ENCODE measurements at places on chromosomes 7 and 10.
A peak's percentile ranks its signal among the peaks of the same experiment; 100 is the strongest.

- DNase-seq = no peak
These were observed 9.3 kb downstream of the CROT start for GRCh38 chr7:87354749-87355148.

GRCh38 chr7:124713086-124713485 is 52.5 kb downstream of the GPR37 start:
- no peak for DNase-seq

DNA sequence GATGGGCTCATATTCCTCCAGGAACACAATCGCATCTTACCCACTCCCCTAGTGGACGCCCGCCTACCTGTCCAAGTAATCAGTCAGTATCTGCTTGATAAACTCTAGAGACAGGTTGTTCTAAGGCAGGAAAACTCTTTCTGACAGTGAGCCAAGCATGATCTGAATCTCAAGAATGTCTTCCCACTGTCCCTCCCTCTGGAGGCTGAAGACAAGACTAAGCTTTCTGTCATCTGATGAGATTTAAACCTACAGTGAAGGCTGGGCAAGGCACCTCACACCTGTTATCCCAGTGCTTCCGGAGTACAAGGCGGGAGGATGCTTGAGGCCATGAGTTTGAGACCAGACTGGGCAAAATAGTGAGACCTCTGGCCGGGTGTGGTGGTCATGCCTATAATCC is 586.6 kb downstream of the GALNT17 start:
- no peak for DNase-seq

DNA sequence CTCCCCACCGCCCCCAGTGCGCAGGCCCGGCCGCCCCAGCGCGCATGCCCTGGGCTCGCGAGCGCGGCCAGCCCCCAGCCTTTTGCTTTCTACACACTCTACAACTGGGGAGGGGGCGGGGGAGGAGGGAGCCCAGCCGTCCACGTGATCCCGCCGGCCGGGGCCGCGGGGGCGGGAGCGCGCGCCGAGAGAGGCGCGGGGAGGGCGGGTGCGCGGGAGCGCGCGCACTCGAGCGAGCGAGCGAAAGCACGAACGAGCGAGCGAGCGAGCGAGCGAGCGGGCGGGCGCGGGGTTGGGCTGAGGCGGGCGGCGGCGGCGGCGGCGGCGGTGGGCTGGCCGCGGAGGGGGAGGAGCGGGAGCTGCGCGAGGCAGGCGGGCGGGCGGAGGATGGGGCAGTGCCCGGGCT is at the start of gene AUTS2:
Gene AUTS2 (plus strand): TSS at position 395 of the 406 bp plus-strand sequence. CDS start 1,179 bp downstream, outside the sequence.
- DNase-seq = no peak

GRCh38 chr10:23974746-23975272 is 234.1 kb upstream of the KIAA1217 start:
- DNase-seq = no peak

GRCh38 chr7:131629217-131629882 is 72.9 kb upstream of the PODXL start:
- DNase-seq = peak; percentile 13

DNA sequence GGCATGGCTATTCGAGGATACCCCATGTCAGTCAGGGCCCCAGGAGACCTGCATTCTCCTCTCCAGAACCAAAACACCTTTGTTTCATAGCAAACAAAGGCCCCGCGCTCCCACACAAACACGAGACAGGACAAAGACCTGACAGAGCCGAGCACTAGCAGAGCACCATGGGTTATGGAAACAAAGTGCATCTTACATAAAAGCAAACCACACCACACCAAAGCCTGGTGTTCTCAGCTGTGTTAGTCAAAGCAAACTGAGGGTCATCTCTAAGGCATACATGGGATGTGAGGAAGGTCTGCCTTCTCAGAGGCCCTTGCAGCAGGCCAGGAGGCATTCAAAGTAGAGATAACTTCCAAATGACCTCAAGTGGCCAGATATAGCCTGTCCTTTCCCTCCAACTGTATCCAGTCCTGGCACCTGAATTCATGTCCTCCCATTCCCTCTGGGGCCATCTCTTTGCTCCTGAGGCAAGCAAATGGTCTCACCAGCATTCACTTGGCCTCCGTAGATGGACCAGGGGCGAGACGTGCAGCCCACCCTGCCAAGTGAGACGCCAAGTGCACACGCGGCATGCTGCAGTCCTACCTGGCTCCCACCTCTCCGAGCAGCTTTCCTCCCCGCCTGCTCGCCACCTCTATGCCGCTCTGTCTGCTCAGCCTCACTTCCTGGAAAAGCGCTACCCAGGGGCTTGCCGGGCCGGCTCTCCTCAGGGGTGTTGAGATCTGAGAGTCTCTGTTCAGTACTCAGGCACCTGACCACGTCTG is 45.3 kb upstream of the PDLIM1 start:
- no peak for DNase-seq

GRCh38 chr7:27900006-27900405 is 160.0 kb downstream of the TAX1BP1 start:
- no peak for DNase-seq

DNA sequence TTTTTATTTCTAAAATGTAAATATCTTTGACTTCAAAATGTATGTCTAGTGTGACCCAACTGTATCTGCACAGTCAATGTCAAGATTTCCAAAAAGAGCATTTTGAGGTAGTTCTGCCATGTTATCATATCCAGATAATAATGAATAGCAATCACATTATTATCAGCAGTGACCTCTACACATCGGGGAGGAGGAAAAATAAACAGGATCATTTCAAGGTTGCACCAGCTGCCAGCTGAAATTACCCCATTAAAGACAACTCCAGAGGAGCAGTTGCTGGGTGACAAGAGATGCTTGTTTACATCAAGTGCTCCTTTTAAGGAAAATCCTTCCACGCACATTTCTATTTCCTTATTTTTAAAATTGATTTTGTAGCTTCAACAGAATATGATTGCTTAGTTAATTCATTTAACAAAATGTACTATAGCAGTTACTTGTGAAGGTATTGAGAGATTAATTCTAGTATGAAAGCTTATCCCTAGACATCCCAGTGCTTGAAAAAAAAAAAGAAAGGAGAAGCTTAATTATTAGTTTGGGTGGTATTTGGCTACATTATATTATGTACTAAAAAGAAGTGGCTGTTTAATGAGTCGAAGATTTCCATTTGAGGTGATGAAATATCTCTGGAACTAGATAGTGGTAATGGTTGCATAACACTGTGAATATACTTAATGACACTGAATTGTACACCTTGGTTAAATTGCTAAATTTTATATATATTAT is 19.3 kb upstream of the SLC35G1 start:
- no peak for DNase-seq

DNA sequence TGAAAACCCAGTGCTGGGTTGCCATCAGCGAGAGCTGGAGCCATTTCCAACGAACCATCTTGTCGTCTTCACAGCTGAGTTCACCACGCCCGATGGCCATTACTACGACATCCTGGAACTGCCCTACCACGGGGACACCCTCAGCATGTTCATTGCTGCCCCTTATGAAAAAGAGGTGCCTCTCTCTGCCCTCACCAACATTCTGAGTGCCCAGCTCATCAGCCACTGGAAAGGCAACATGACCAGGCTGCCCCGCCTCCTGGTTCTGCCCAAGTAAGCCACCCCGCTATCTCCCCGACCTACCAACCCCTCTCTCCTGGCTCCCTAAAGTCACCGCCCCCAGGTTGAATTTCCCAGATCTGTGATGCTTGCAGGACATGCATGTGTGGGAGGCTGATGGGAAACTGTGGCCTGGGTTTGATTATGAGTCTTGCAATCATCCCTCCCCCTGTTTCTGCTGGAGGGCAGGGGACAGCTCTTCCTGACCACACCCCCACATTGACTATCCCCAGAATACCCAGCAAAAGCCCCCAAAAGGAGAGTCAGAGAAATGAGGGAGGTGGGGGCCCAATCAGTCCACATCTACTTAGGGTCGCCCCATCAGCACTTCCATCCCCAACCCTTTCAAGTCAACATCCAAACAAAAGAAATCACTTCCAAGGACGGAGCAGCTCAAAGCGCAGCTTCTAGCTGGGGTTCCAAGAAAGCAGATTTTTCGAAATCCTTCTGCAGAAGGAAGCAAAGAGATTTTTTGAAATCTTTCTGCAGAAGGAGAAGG is 6.9 kb downstream of the SERPINE1 start:
- no peak for DNase-seq

- no peak for DNase-seq
These were observed 73.3 kb upstream of the WAC start for GRCh38 chr10:28459453-28460144.

- DNase-seq = no peak
These were observed 163.1 kb upstream of the HGF start for GRCh38 chr7:81932936-81933335.

DNA sequence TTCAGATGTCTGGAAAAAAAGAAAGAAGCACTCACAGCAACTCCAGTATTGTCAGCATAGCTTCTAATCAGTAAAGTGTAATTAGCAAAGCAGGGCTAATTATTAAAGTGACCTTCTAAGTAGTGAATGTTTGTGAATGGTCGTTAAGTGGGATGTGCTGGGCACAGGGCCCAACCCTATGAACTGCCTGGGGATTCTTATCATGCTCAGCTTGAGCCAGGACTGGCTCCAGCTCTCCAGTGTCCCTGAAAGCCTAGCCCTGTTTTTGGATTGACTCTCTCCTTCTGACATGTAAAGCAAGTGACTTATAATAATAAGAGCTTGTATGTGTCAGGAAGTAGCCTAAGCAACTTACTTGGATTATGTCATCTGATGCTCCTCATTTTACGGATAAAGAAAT is 9.5 kb upstream of the TBX20 start:
- no peak for DNase-seq

- DNase-seq = no peak
These were observed 1086.9 kb downstream of the XPNPEP1 start for GRCh38 chr10:108836362-108836761.

DNA sequence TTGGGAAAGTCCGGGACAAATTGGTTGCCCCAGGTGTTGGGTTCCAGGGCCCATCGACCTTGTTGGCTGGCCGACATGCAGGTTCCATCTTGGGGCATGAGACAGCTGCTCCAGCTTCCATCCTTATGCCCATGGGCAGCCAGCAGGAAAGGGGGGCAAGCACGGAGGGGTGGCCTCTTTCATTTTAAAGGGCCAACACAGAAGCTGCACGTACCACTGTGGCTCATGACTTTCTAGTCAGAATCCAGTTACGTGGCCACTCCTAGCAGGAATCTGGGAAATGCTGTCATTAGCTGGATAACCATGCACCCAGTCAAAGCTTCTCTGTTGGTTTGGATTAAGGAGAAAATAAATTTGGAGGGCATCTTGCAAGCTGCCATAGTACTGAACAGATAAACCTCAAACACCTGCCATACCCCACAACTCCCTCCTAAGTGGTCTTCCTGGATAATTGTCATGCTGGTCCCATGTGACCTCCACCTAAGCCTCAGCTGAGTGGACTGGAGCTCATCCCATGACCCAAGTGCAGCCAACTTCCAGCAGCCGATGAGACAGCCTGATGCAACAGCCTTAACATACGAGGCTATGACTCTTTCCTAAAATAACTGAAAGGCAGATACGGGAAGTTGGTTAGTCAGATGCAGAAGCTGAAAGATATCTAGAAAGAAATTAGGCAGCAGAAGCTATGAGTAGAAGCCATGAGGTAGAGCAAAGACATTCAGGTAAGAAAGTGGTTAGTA is 21.4 kb upstream of the GSDME start:
- DNase-seq = no peak

- DNase-seq = no peak
These were observed 164.4 kb downstream of the HGF start for GRCh38 chr7:81605493-81605892.

- no peak for DNase-seq
These were observed 319.1 kb upstream of the NFE2L3 start for GRCh38 chr7:25832929-25833328.

DNA sequence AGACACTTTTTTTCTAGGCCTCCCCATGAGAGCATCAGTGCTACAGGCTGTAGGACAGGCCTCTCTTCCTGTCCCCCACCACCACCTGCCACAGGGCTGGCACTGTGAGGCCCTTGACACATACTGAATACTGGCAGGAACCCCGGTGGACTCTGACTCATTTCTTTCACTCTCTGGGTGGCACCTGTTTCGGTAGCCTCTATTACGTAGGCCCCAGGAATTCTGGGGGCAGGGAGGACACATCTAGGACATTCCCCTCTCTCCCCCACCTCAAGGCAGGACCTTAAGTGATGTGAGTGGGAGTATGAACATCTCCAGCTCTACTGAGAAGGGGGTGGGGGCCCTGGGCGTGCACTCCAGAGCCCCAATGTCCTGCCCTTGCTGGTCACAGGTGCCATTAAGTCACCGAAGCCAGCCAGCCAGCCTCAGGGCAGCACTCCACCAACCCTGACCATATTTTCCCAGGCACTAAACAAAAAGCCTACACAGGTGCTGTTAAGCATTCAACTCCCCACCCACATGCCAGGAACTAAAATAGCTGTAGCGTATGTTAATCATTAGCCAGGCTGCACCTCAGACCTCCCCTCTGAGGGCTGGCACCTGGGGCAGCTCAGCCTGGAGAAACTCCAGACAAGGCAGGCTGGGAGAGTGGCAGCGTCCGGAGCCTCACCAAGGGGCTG is 8.9 kb downstream of the ANXA11 start:
- no peak for DNase-seq

DNA sequence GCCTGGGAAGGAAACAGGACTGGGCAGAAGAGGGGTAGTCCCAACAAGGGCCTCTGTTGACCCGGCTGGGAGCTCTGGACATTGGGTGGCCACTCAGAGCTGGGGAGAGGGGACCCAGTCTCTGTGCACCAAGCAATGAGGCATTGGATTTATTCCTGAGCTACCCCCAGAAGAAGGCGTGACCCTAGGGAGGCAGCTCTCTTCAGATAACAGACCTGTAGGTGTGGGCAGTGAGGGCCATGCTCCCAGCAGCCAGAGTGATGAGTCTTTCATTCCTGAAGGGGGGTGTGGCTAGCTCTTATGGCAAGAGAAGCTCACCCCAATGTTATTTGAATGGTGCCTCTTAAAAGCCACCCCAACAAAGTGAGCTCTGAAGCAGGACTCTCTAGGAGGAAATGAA is 20.4 kb downstream of the TEX36 start:
- DNase-seq = peak; percentile 3

- no peak for DNase-seq
These were observed 259.2 kb downstream of the MAD1L1 start for GRCh38 chr7:1973321-1974251.

- no peak for DNase-seq
These were observed 2.2 kb upstream of the UFSP1 start for GRCh38 chr7:100891568-100892247.

GRCh38 chr10:131737543-131738395 is 163.0 kb upstream of the PPP2R2D start:
- no peak for DNase-seq

DNA sequence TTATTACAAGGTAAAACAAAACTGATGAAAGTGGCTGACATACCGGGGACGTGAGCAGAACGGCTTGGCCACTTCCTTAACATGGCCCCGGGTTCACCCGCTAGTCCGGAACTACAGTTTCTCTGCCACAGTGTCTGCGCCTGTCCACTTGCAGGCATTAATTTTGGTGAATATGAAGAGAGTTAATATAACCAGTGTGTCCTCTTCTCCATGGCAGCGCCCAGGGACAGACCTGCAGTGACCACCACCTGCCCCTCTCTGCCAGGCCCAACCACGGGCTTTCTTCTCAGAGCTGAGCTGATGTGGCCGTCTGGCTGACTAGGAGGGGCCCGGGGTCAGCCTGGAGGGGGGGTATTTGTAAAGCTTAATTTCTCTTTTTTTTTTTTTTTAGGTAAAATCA is 1.1 kb upstream of the NDUFB2 start:
- DNase-seq = no peak

All from SW 1271 (cell line).